GF-D8 (cell line): ENCODE measurements at places on chromosomes 7 and 10.

GRCh38 chr10:47406870-47407691 lies 23.0 kb upstream of the ZNF488 start:
- DNase-seq: no peak

DNA sequence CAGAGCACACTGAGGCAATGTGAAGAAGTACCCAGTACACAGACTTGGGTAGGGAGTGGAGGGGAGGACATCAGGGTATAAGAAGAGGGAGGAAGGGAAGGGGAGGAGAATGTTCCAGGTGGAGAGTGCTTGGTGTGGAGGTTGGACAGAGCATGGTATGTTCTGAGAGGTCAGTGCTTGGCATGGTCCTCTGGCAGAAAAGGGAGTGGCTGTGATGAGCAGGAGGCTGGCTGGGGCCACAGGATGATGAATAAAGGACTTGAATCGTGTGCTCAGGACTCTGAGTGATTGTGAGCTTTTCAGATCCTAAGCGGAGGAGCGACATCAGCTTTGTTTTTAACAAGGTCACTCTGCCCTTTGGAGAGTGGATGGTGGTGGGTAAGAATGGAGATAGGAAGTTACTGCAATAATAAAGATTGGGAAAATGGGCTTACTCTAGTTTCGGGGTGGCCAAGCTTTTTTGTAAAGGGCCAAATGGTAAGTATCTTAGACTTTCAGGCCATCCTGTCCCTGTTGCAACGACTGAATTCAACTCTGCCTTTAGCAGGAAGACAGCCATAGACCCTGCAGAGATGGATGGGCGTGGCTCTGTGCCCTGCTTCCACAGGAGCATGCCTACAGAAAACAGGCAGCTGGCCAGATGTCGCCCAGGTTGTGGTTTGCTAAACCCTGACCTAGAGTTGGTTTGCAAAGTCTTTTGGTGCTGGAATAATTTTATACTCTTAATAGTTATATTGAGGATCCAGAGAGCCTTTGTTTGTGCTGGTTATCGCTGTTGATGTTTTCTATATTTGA lies 8.4 kb downstream of the PPP2R2D start:
- DNase-seq: no peak

DNA sequence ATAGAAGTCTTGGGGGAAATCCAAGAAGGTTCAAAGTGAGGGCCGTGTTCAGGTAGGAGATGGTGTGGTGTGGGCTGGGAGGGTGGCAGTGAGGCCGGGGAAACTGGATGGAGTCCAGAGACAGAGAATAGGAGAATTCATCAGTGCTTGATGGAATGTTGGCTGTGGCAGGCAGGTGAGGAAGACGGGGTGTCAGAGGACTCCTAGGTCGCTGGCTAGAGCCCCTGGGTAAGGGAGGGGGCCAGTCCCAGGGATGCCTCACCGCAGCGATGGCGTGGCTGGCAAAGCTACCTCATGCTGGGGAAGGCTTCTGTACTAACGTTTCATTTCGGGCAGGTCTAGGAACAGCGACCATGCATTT lies 373.0 kb downstream of the RPS24 start:
- no peak for DNase-seq

GRCh38 chr10:369684-370448 lies 234.6 kb downstream of the ZMYND11 start:
- DNase-seq: no peak

DNA sequence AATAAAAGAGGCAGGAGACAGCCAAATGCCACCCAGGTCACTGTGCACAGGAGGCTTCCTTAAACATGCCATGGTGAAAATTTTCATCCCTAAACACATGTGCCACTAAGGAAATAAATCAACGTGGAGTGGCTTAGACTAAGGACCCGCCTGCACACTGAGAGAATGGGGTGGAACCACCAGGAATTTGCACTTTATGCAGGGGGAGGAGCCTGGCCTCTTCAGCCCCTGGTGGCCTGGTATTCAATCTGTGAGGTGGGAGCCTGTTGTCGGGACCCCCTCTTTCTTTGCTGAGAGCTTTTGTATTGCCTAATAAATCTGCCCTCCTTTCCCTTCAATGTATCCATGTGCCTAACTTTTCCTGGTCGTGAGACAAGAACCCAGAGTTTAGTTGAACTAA lies 204.6 kb upstream of the NRP1 start:
- DNase-seq: no peak

DNA sequence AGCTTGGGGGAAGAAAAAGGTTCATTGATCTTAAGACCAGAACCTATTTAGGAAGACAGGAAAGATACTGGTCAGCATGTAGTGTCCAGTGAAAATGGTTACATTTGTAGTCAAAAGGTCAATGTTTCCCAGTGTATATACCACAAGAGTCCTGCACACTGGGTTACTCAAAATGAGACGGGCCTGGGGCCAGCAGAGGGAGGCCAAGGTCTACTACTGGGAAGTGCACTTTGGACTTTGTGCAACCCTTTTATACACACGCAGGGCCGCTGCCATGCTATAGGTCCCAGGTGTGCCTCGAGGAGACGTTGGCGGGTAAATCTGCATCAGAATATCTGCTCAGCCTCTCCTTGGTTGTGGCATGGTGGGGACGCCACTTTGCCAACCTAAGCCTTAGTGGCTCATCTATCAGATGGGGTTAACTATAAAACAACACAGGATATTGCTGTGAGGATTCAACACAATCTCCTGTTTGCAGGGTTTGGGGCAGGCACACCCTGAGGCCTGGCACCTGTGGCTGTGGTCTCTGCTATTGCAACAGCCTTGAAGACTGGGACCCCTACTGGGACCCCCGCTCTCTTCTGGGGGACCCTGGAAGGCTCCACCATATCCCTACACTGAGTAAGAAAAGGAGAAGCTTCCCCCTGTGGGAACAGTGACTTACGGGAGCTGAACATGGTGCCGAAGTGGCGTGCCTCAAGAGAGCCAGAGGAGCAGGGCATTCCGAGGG lies 19.7 kb downstream of the CLRN3 start:
- DNase-seq: no peak

- DNase-seq: no peak
Observed at GRCh38 chr7:128167042-128167701, 73.9 kb upstream of the LEP start.

DNA sequence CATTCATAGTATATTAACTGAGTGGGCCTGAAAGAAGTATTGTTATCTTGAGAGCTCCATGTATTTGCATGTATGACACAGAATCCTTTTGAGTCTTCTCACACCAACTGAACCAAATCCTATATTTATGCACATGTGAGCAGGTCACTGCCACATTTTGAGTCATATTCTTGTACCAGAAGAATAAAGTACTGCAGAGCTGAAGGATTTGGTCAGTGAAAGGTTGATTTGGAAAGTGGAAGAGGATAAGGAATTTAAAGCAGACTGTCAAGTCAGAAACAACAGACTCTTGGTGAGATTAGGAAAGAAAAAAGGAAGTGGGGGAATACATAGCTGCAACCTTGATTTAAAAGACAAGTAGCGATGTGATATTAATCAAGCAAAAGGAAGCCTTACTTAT lies 121.8 kb downstream of the ARID5B start:
- no peak for DNase-seq

DNA sequence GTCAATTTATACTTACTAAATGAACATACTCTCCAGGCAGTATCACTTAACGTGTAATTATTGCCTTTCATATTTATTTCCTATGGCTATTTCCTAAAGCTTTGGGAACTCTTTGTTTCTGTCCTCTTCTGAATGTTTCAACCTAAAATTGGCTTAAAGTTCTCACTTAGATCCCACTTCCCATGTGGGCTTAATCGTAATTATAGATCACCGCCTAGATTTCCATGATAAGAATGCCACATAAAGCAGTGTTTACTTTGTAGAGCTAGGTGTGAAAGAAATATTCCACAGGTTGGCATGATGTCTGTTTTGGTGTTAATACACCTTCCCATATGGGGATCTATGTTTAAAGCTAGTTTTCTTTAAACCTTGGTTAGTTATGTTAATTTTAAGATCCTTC lies 1.5 kb downstream of the HDAC9 start:
- no peak for DNase-seq

DNA sequence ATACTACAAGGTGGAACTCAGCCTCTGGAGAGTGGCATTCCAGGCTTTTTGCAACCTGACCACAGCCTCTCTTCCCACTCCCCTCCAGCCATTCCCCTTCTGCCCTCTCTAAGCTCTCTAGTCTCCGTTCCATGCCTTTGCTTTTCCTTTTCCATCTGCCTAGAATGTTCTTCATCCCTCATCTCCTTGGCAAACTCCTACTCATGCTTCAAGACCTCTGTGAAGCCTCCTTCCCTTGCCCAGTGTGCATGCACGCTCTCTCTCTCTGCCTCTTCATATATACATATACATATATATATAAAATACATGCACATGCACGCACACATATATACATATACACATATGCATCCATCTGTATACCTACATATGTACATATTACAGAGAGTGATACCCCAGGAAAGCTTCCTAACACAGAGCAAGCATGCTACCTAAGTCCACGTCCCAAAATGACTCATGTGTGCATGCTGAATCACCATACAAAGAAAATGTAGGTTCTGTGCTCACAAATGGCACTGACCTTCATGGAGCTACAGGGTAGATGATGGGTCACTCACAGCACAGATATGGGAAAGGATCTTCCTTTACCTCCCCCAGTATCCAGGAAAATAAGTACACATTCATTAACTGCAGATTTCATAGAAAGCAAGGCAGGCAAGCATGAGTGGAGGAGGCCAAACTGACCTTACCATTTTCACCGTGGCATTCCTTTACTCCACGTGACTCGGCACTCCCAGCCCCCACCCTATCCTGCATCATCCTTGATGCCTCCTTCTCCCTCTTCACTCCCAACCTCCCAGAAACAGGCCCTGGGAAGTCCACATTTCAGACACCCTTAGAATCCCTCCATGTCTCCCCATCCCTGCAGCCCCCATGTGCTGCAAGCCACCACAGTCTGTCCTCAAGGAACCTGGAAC lies 238.4 kb upstream of the ZMIZ1 start:
- DNase-seq: no peak

GRCh38 chr10:61047788-61048560 lies 104.0 kb upstream of the RHOBTB1 start:
- no peak for DNase-seq

DNA sequence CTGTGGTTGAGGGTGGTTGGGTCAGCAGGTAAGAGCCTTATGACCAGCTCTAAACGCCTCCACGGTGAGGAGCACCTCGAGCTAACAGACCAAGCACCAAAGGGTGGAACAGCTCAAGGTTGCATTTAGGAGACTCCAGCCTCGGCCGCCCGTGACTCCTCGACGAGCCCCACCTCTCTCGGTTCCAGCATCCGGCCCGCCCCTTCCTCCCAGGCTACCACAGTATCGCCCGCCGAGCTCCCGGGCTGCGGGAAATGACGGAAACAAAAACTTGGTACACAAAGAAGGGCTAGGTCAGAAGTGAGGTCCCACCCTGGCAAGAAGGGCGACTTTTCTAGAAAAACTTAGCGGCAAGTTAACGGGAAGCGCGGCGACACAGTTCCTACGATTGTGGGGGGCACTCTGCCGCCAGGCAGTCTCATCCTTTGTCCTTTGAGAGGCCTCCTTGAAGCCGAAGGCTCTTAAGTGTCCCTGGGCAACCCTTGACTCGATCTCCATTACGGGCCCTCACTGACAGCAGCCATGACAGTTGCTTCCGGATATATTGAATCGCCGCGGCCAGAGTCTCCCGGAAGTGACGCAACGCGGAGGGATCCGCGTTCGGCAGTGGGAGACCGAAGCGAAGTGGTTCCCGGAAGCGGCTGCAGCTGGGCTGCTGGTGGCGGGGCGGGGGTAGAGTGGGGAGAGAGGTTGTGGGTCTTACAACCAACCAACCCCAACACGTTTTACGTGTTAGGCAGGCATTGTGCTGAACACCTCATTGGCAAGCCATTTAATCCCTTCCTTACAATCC lies 40.2 kb upstream of the ZNF518A start:
- peak; percentile 88 for DNase-seq

DNA sequence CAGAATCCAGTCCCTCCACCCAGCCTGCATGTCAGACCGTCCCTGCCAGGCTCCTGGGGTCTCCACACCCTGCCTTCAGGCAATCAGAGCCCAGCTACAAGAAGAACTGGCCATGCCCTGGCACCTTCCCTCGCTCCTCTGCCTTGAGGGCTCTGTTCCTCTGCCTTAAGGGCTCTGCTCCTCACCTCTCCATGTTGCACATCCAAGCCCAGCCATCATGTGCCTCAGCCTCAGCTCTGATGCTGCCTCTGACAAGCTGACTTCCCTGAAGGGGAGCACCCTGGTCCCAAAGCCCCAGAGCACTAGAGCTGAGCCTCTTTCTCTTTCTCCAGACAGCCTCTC lies 50.3 kb upstream of the ANTXRL start:
- DNase-seq: no peak

DNA sequence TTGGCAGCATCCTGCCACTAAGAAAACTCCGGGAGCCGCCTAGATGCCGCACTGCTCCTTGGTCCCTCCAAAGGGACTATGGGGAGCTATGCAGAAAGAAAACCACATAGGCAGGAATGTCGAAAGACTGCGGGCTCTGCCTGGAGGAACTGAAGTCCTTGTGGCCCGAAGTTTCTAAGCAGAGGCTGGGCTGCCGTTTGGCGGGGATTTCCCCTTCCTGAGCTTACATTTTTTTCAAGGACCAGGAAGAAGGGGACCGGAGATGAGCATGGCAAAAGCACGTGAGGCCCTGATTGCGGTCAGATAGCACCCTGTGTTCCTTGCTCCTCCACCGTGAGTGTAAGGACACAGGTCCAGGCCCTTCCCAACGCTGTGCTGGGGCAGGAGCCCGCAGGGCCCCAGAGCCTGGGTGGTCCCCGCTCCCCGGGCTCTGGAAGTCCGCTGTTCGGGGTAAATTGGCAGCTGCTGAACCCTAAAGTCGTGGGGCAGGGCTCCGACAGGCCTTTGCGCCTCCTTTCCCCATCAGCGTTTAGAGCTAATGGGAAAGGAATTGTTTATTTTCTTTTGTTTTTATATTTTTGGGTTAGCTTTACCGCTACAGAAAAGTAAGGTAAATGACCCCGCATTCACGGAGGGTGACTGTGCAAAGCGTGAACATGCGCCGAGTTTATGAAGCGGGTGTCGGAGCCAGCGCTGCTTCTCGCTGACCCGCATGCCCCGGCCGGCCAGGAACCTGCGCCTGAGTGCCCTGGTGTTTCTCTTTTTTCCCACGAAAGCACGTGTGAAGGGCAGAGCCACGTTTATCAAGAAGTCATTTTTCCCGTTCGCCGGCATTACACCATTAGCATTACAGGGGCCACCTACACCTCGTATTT lies 356.5 kb upstream of the ZNF32 start:
- DNase-seq: no peak
